Osteoblast (primary cell): ENCODE measurements at places on chromosomes 12 and 14. TPM values are rescaled to one million over a fixed set of nuclear protein-coding genes. Genes with fewer than 3 reads are reported as not detected.

The TGM1 gene
- 0.36 and 1.2 TPM in 2 replicates for total RNA-seq

The STXBP6 gene
- 2.9 and 5.8 TPM in 2 replicates for total RNA-seq

The TTC9 gene
- total RNA-seq, result 0.29 and 0.36 TPM in 2 replicates

The GPR162 gene
- total RNA-seq, result 1.4 and 5.0 TPM in 2 replicates

The TAS2R42 gene
- not detected in 2 replicates for total RNA-seq

- no peak for DNase-seq
Observed at GRCh38 chr12:50725011-50725942, 38.6 kb upstream of the ATF1 start.

GRCh38 chr12:4448943-4449850 lies 3.6 kb upstream of the FGF6 start:
- no peak for DNase-seq

DNA sequence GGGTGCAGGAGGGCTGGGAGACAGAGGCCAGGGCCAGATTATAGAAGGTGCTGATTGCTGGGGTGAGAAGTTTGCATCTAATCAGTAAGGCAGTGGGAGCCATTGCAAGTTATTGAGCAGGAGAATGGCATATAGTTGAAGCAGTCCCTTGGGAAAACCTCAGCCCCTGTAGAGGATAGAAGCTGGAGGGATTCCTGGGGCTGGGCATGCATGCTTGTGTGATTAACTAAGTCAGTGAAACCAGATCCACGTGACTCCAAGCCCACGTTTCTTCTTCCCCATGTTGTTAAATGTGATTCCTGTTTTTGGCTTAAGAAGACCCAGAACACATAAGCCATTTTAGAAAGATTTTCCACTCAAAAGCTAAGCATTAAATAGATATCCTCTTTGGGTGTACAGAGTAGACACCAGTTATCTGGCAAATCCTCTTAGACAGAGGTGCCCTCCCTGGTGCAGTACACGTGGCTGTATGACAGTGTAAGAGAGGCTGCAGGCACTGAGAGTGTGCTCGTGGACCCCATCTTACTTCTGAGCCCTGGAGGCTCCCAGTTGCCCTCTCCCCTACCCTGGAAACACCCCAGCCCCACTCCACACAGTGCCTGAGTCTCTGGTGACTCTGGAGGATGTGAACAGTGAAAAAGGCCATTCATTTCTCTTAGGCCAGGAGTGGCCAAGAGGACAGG lies 3.2 kb downstream of the C14orf132 start:
- DNase-seq, result peak; percentile 62

DNA sequence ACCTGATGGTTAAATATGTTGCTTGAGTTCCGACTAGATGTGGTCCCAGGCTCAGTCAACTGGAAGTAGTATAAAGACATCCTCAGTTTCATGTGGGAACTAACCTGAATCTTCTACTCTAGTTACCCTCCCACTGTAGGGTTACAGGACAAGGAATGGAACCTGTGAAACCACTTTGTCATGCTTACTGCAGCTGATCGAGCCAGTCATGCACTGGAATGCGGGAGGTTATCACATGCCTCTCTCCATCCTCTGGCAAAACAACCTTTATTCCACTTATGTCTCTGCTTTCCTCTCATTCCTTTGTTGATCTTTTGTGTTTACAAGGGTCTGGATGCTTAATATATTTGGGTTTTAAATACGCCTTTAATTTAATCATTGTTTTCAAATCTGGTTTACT lies 111.9 kb upstream of the DDHD1 start:
- no peak for DNase-seq
